ENCODE measurements at places on chromosomes 12 and 14.

GRCh38 chr12:130013771-130014484, 110.1 kb upstream of the TMEM132D start:
- peak; percentile 80 for DNase-seq

GRCh38 chr12:48486679-48487078, 4.4 kb downstream of the C12orf54 start:
- DNase-seq = no peak

DNA sequence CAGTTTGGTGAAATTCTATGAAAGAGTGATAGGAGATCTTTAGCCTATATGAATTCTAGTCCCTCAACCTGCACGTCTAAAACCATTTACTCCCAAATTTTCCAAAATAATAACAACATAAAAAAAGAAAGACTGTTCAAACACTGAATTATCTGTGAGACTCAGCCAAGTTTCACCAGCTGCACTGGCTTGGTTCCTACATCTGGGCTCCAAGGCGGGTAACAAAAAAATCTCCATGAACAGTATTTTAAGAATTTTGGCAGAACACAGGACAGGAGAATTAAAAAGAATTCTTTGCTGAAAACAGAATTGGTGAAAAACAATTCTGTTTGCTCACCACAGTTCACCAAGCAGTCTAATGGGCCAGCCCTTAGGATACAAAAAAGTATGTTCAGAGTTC, 536.8 kb upstream of the ATP2B1 start:
- DNase-seq = no peak

DNA sequence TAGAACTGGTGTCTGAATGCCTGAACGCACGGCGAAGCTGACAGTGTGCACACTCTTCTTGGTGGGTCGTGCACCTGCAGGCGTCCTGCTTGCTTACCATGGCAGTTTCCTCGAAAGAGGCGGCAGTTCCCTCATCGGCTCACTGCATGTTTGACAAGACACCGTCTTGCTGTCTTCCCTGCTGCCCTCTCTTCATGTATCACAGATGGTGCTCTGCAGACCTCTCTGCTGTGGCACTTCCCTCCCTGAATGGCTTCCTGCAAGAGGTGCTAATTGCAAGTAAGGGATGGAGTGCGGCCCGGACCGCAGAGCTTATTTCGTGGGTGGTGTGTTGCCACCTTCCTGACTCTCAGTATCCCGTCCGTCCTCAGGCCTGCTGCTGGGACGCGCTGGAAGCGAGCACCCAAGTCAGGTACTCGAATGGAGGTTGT, 156.7 kb upstream of the RTL1 start:
- no peak for DNase-seq

DNA sequence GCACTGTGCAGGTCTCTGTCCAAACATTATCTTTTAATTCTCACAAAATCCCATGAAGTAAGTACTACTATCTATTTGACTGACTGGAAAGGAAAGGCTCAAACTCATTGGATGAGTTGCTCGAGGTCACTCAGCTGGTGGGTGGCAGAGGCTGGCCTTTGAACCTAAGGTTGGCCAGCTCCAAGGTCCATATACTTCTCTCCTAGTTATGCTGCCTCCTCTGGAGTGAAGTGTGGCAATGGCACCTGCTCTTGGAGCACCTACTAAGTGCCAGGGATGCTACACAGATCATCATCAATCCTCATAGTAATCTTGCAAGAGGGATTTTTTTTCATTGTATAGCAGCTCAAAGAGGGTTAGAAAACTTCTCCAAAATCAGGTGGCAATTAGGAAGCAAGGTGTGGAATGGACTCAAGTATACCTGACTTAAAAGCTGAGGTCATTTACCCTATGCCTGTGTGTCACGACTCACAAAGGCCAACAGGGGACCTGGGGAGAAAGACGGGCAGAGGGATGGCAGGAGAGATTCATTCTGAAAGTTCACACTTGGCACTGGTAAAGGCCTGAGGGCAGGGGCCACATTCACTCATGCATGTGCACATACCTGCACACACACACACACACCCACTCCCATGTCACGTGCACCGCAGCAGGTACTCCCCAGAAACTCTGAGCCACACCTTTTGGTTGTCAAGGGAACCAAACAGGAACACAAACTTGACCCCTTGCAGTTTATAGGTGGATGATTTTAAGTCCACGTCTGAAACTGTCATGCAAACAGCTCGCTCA, 146.4 kb downstream of the FOXN3 start:
- DNase-seq = no peak

DNA sequence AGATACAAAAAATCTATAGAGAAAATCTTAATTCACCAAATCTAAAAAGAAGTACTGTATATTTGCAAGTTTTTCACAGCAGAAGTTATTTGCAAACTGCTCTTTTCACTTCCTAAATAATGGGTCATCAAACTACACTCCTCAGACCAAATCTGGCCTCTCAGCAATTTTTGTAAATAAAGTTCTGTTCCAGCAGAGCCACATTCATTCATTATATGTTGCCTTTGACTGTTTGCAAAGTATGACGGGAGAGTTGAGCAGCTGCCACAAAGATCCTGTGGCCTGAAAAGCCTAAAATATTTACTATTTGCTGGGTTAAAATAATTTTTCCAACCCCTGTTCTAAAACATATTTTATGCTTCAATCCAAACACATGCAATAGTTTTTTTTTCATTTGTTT, 1222.3 kb upstream of the SEL1L start:
- DNase-seq = no peak

GRCh38 chr14:22772725-22773124, 6.2 kb downstream of the OXA1L start:
- DNase-seq = no peak
